Stimulated activated memory B cell treated with anti-CD40 and anti-IgM and Interleukin-4, amounts not matched to agents 10 μg/mL and 1 μg/mL and 100 μg/mL, for 72 hours (primary cell): ENCODE measurements at places on chromosomes 7 and 10.
A peak's percentile ranks its signal among the peaks of the same experiment; 100 is the strongest.

DNA sequence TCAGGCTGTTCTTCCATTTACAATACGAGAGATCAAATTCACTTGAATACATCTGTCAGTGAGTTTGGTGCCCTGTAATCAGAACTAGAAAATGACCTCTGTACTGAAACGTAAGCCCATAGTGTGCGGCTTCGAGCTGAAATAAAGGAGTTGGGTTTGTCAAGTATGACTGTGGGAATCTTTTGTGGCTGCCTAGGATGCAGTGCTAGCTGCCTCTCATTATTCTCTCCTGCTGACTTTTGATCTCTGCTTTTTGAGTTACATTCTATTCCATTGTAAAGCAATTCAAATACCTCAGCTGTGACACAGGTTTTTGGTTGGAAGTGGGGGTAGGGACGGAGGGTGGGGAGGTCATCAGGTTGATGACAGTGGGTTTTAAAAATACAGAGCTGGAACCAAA, 40.4 kb downstream of the ICA1 start:
- no peak for ATAC-seq
- no peaks in the 10 kb centered on the region for H3K4me1 ChIP-seq
- peaks cover 9% of the 10 kb centered on the region for H3K27me3 ChIP-seq
- H3K4me3 ChIP-seq: no peak overlapping the region
- no peaks in the 10 kb centered on the region for H3K36me3 ChIP-seq
- no peak overlapping the region for H3K27ac ChIP-seq

DNA sequence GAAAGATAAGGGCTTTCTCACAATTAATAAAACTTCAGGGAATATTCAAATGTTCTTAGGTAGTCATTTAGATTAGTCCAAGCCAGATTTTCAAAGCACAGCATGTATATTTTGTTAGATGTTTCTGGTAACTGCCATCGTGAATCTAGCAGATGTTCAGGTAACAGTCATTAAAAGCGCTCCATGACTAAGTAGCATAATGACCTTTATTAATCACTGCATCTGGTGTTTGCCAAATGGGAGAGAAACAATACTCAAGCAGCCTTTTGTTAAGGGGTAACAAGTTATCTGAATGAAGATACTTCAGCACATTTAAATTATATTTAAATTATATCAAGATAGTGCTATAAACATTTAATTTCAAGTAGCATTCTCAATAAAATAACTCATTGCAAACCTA, 47.5 kb downstream of the USP6NL start:
- no peaks in the 10 kb centered on the region for H3K27me3 ChIP-seq
- no peak for ATAC-seq
- no peak overlapping the region for H3K4me3 ChIP-seq
- peaks cover 75% of the 10 kb centered on the region for H3K4me1 ChIP-seq
- peak overlapping the region; percentile 68 for H3K27ac ChIP-seq

DNA sequence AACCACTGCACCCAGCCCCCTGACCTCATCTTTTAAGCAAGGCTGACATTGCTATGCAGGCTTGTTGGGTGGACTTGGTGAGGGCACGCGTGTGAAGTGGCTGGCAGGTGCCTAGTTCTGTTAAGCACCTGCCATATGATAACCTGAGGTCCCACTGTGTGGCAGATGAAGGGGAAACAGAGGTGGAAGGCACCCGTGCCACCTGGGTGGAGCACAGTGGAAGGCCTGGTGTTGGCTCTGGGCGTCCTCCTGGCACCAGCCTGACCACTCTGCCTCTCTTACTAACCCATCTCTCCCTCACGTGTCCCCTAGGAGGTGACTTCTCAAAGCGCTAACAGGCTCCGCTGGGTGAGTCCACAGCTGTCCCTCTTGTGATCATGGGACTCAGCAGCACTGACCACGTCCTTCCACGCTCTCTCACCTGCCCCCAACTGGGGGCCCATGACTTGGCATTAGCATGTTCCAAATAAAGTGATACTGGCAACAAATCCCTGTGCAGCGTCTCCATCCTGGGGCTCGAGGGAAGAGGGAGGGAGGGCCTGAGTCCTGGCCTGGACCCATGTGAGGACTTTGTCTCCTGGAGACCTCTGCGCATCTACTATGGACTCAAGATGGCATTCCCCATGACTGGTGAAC, 4.6 kb upstream of the ZNF862 start:
- no peak for ATAC-seq
- no peak overlapping the region for H3K27ac ChIP-seq
- peaks cover 56% of the 10 kb centered on the region for H3K27me3 ChIP-seq
- H3K4me3 ChIP-seq: no peak overlapping the region
- no peaks in the 10 kb centered on the region for H3K36me3 ChIP-seq

- no peaks in the 10 kb centered on the region for H3K4me1 ChIP-seq
- H3K27me3 ChIP-seq: peaks cover 6% of the 10 kb centered on the region
- H3K36me3 ChIP-seq: no peaks in the 10 kb centered on the region
- H3K4me3 ChIP-seq: no peak overlapping the region
These were observed 129.2 kb downstream of the DYNC2I1 start for GRCh38 chr7:158985583-158985982.

DNA sequence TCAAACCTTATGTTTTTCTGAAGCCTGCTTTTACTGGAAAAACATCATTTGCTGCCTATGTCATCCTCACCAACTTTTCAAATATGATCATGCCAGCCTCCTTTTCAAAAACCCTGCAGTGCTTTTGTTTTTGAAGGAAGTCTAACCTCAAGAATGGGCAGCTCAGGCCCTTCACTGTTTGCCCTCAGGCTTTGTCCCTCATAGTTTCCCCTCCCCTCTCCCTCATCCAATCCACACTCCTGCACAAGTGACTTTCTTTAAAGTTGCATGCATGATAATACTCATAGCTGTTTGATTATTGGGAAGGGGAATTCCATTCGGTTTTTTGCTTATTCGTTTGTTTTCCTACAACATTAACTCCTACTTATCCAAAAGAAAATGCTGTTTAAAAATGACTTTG, 219.4 kb downstream of the SEMA3E start:
- H3K4me3 ChIP-seq: no peak overlapping the region
- no peaks in the 10 kb centered on the region for H3K36me3 ChIP-seq
- H3K27ac ChIP-seq: no peak overlapping the region
- H3K4me1 ChIP-seq: no peaks in the 10 kb centered on the region
- H3K27me3 ChIP-seq: no peaks in the 10 kb centered on the region

GRCh38 chr7:112263519-112263918, 57.0 kb downstream of the ZNF277 start:
- H3K27me3 ChIP-seq: no peaks in the 10 kb centered on the region
- peaks cover 9% of the 10 kb centered on the region for H3K36me3 ChIP-seq
- no peak for ATAC-seq
- no peak overlapping the region for H3K4me3 ChIP-seq

- H3K4me3 ChIP-seq: no peak overlapping the region
- no peak overlapping the region for H3K27ac ChIP-seq
- ATAC-seq: no peak
These were observed 30.7 kb downstream of the MYOF start for GRCh38 chr10:93451244-93451947.
